Umbilical cord (tissue), 2 donors: ENCODE measurements at places on chromosomes 12 and 14. TPM values are rescaled to one million over a fixed set of nuclear protein-coding genes. Genes with fewer than 3 reads are reported as not detected.

DNA sequence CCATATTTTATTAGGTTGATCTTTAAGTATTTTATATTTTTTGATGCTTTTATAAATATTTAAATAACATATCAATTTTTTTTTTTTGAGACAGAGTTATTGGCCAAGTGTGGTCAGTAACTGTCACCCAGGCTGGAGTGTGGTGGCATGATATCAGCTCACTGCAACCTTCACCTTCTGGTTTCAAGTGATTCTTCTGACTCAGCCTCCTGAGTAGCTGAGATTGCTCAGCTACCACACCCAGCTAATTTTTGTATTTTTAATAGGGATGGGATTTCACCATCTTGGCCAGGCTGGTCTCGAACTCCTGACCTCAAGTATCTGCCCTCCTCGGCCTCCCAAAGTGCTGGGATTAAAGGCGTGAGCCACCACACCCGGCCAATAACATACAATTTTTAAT lies 71.1 kb downstream of the FUT8 start:
- no peak for DNase-seq

DNA sequence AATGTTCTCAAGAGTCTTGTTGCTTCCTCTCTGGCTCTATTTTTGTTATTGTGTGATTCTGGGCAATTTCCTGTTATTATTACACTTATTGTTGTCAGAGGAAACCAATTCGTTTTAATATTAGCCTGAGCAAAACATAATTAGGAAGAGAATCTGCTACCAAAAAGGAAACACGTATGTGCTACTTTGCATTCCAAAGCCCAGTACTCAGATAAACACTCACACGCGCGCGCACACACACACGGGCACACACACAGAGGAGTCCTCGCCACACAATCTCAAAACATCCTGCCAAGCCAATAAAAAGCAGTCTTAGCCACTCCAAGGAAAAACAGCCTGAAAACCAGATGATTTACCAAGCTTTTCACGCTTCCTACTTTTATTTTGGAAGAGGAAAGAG lies 400.7 kb downstream of the NUAK1 start:
- DNase-seq, result peak; percentile 51

Gene ESPL1
- total RNA-seq, result 8.4 TPM

GRCh38 chr14:104184506-104184905 lies 46.1 kb downstream of the KIF26A start:
- no peak for DNase-seq

GRCh38 chr12:4112290-4112689 lies 161.3 kb upstream of the CCND2 start:
- DNase-seq, result no peak

Gene SPTB
- 25.0 TPM for total RNA-seq

GRCh38 chr12:110343114-110343513 lies 60.4 kb downstream of the ANAPC7 start:
- DNase-seq, result no peak

GRCh38 chr14:76348898-76349297 lies 27.0 kb upstream of the ESRRB start:
- no peak for DNase-seq

Gene TXNDC16
- total RNA-seq, result 13.7 TPM

Gene TSHR
- total RNA-seq, result 13.0 TPM

Gene G2E3
- 20.9 TPM for total RNA-seq

DNA sequence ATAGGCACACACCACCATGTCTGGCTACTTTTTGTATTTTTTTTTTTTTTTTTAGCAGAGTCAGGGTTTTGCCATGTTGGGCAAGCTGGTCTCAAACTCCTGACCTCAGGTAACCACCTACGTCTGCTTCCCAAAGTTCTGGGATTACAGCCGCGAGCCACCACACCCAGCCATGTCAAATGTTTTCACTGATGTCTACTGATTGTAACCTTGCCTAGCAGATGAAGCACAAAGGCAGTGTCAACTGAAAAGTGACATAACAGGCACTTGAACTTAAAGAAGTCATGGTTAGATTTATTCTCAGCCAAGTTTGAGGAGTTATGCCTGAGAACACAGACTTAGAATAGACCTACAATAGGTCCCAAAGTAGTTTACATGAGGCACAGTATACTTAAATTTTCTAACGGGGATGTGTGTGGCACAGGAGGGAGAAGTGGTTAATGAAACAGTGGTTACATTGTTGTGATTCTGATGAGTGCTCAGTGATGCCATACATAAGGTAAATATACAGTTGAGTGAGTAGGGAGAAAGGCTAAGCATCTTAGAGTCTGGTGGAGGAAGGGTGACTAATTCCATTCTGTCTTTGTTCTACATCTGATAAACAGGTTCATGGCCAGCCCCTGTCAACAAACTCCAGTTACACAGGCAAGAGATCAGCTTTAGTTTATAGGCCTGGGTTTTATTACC lies 12.6 kb upstream of the RNASE4 start:
- DNase-seq, result no peak

Gene GPR68
- total RNA-seq, result not detected

Gene ANKS1B
- 65.5 TPM for total RNA-seq

GRCh38 chr14:69848903-69849391 lies 30.3 kb upstream of the SMOC1 start:
- no peak for DNase-seq
